CD4-positive, alpha-beta T cell treated with Interleukin-15 for 1 hour (primary cell): ENCODE measurements at places on chromosomes 4 and X.

GRCh38 chrX:39174772-39175417 lies 373.6 kb downstream of the MID1IP1 start:
- peak; percentile 53 for DNase-seq

- no peak for DNase-seq
Measured at GRCh38 chr4:1328267-1329155, 18.5 kb upstream of the UVSSA start.

DNA sequence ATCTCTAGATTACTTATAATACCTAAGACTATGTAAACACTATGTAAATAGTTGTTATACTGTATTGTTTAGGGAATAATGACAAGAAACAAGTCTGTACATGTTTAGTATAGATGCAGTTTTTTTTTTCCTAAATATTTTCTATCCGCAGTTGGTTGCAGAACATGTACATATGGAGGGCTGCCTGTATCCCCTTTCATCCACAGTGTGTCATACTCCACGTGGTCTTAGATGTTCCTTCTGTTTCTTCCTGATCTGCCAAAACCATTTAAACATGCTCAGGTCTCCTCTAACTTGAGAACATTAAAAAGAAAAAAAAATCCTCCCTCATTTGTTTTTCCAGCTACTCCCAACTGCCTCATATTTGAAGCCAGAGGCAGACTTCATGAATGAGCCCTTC lies 14.0 kb downstream of the OCIAD1 start:
- DNase-seq, result no peak

GRCh38 chr4:43343298-43343697 lies 450.8 kb downstream of the GRXCR1 start:
- no peak for DNase-seq

DNA sequence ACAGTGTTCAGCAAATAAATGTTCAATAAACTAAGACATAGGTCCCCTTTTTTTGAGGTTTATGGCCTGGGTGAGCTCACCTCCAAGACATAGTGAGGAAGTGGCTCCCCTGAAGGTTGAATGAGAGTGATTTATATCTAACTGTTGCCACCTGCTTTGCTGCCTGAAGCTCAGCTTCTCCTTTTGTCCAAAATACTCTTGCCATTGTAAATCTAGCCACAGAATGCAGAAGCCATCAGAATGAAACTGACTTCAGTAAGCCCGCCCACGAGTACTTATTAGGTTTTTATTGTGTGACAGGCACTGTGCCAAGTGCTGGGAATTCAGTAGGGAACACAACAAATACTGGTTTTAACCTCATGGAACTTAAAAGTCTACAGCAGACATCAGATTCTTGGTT lies 18.0 kb downstream of the SPINK2 start:
- DNase-seq, result no peak

- no peak for DNase-seq
Measured at GRCh38 chr4:185004562-185005218, 13.6 kb upstream of the HELT start.

GRCh38 chr4:70601422-70602039 lies 9.5 kb downstream of the AMBN start:
- DNase-seq, result peak; percentile 76

GRCh38 chr4:42995343-42995944 lies 102.9 kb downstream of the GRXCR1 start:
- no peak for DNase-seq

DNA sequence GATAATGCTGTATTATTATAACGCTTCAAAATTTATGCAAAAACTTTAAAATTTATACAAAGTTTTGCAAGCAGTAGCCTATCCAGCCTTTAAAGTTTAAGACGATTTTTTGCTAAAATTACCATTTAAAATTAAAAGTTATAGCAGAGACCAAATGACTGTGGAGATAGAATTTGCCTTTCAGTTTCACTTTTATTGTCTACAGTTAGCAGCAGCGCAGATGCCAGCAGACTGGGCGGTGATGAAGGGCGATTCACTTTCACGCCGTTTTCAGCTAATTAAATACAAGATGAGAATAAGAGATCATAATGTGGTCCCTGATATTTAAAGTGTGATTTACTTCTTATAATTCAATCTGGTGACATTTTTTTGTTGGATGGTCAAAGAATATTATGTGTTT lies 1381.5 kb upstream of the ADGRL3 start:
- no peak for DNase-seq

DNA sequence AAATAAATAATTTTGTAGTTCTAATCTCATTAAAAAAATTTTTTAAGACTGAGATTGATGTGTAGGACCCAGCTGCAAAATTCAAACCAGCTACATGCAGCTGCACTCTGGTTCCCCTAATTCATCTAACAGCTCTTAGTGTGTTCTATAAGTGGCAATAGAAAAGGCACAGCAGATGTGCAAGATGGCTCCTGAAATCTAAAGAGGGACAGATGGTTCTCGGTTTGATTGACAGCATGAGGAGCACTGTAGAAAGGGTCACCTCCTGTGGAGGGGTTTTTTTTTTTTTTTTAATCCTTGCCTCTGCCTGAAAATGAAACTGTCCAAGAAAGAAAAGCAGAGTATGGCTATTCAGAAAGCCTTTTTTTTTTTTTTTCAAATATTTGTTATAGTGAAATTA lies 16.9 kb upstream of the OCIAD1 start:
- no peak for DNase-seq

DNA sequence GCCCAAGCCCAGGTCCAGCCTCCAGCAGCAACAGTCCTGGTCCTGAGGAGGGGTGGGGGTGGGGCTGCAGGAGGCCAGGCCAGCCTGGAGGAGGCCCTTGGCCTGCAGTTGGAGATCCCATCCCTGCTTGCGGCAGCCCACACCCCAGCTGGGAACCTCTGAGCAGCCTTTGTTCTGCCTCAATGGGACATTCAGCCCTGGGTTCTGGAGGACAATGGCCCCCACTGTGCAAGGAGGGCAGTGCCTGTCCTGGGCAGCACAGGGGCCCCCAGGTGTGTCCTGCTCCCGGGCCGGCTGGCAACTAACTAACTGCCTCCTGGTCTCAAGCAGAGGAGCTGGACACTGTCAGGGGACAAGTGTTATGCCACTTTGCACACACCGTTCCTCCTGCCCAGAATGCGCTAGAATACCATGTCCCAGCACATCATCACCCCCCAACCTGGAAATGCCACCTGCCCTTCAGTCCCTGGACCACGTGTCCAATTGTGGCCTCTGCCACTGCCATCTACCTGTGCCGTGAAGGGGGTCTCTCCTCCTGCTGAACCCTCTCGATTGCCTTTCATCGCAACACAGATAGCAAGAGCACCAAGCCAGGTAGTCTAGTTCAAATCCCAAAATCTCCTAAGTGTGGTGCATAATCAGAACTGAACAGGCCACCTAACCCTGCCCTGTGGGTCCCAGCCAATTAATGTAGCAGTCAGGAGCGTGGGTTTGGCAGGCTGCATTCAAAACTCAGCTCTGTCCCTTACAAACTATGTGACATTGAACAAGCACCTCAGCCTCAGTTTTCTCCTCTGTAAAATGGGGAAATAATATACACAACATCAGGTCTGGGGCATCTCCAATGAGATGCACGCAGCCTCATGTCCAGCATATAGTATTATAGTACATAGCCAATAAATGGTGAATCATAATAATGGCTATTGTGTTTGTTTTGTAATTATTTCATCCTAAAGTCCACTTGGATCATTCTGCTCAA lies 8.8 kb downstream of the PPP2R2C start:
- no peak for DNase-seq

GRCh38 chr4:80035336-80035735 lies 37.7 kb downstream of the ANTXR2 start:
- DNase-seq, result no peak

DNA sequence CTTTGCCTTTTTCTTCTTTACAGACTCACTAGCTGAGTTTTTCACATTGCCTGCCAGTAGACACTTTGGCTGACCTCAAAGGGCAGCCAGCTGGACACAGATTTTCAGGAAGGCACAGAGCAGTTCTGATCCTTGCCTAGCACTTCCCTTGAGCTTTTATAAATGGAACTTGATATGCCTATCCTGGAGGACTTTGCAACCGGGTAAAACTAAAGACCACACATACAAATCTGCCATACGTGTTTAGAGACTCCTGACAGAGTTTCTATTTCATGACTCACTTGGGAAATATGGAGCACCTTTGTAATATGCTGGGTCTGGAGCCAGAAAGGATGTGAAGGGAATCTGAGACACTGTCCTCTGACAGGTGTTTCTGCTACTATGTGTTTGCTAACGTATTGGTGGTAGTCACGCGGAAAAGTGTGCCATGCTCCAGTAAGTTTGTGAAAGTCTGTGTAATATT lies 56.7 kb upstream of the RASSF6 start:
- no peak for DNase-seq

- DNase-seq, result no peak
Measured at GRCh38 chrX:3393178-3393577, 46.7 kb upstream of the MXRA5 start.

- DNase-seq, result peak; percentile 13
Measured at GRCh38 chr4:8835521-8836365, 35.9 kb downstream of the HMX1 start.
